Umbilical cord (tissue), 2 donors: ENCODE measurements at places on chromosomes 11 and 22.

DNA sequence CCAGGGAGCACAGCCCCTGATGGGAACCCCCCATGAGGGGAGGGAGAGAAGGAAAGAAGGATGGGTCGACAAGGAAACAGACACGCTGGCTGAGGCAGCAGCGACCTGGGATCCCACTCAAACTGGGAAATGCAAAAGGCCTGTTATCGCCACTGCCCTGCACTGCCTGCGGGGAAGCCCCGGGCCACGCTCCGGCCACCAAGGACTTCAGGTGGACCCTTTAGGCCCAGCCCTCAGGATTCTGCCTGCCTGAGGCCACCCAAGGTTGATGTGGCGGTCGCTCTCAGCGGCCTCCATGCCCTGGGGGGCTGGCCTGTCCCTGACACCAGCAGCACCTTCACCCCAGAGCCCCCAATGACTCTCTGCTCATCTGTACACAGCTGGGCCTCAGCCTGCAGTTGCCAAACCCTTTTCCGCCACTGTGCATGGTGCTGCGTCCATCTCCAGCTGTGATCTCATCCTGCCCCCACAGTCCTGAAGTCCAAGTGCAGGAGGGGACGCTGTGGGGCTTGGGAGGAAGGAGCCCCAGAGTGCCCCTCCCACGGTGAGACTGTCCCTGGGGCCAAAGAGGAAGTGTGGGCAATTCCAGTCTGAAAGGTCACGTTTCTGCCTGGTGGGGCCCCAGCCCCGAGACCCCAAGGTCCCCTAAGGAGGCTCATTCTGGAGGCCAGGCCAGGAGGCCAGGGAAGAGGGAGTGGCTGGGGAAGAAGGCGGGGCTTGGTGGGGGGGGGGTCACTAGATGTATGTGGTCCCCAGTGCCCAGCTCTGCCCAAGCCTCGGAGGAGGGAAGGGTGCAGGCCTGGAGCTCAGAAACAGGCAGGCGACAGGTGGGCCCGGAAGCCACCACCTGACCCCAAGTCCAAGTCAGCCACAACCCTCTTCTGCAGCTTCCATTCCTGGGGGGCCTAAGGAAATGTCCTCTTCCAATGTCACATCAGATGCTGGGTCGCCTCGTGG, 31.6 kb downstream of the OSBPL5 start:
- no peak for DNase-seq

DNA sequence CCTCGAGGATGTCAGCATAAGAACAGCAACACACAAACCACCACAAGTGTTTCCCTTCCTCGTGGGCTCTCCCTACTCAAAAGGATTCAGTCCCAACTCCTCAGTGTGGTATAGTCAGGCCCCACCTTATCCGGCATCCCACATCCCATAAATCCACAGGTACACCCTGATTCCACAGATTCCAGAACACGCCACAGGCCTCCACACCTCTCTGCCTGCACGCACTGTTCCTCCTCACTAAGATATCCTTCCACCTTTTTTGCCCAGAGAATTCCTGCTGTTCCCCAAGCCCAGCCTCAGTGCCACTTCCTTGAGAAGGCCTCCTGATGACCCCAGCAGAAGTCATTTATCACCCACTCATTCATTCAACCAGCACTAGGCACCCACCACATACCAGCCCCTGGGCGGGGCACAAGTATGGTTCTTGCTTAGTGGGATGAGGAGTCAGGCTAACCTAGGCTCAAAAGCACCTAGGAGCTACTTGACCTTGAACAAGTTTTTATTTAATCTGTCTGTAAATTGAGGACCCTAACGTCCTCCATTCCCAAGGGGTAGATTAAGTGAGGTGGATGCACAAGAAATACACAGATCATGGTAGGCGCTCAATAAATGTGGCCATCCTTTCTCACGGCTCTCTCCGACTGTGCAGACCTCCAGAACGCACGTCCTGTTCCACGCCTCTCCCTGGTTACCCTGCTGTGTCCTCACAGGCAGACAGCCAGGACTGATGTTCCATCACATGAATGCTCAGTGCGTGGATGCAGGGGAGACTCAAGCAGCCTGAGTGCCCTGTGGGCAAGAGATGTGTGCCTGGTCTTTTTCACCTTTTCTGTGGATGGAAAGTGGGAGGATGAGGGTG, 2.1 kb upstream of the KCNJ4 start:
- DNase-seq: no peak

GRCh38 chr11:35927104-35927503, 16.8 kb upstream of the LDLRAD3 start:
- no peak for DNase-seq

GRCh38 chr11:2483426-2483825, 38.6 kb downstream of the KCNQ1 start:
- no peak for DNase-seq

DNA sequence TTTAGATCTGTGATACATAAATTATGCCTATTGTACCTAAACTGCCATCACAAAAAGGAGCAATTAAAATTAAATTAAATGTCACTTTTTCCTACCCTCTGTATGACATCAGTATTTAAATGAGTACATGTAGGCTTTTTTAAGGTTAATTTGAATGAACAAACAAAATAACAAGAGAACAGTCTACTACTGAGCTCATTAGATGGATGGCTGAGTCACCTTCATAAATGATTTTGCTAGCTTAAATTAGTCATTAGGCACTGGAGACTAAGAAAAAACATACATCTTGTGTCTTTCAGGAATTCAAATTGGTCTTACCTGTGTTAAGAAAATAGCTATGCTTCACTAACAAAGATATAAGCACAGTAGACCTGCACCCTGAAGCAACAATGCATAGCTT, 153.6 kb downstream of the RCN1 start:
- DNase-seq: no peak

GRCh38 chr11:77345621-77346020, 44.1 kb upstream of the GDPD4 start:
- no peak for DNase-seq
